ENCODE measurements at places on chromosomes 5 and 9.

DNA sequence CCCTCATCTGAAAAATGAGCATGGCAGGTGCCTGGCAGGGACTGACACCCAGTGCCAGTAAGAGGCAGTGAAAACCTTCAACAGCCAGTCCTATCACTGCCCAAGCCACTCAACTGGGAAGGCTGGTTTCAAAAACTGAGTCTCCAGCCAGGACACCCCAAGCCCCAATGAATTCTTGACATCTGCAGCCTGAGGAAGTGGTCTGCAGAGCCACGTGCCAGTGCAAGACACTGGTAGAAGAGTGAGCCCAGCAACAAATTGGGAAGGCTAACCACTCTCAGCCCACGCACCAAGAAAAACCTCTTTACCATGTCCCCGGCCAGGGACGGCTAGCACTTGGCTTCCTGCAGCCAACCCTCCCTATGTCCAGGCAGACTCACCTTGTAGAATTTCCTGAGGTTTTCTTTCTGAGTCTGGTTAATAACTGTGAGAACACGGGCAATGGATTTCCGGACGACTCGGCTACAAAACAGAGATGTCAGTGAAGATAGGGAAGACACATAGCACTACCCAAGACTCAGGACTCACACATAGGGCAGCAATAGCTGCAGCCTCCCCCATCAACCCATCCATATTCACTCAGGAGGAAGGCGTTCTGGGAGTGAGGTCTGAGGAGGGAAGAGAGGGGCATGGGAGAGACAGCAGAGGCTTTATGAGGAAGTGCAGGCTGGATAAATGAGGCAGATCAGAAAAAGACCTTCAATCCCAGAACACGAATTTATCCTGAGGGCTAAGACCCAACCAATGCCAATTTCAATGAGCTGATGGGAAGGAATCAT lies 1.8 kb downstream of the RPL35 start:
- DNase-seq: no peak

DNA sequence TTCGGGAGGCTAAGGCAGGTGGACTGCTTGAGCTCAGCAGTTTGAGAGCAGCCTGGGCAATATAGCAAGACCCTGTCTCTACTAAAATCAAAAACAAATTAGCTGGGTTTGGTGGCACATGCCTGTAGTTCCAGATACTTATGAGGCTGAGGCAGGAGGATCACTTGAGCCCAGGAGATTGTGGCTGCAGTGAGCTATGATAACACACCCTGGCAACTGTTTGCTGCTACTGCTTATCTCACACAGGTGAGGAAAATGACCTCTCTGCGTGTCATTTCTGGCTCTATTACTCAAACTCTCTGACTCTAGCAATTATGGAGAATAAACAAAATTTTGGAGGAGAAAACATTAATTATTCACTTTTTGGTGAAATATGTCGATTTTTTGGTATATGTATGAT lies 45.3 kb upstream of the TMC1 start:
- no peak for DNase-seq

DNA sequence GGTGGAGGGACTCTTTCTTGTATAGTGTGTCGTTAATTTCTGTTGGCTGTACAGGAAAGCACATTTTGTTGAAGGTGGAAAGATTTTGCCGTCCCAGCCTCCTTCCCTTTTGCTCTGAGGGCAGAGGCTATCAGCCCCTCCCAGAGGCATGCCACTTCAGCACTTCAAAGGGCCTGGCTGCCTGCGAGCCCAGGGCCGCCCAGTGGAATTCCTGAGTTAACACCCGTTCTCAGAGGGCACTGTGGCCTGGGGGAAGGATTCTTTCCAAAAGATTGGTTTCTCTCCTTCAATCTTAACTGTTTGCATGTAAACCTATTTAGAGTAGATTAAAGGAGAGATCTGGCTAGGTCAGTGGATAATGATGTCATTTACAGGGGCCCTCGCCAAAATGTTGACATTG lies 238.6 kb downstream of the FANCC start:
- no peak for DNase-seq

- DNase-seq: no peak
Observed at GRCh38 chr9:81156381-81156780, 533.0 kb downstream of the TLE1 start.

GRCh38 chr9:136720251-136720897 lies 8.0 kb downstream of the DIPK1B start:
- no peak for DNase-seq

GRCh38 chr9:108311745-108312144 lies 544.0 kb downstream of the ACTL7B start:
- DNase-seq: no peak

DNA sequence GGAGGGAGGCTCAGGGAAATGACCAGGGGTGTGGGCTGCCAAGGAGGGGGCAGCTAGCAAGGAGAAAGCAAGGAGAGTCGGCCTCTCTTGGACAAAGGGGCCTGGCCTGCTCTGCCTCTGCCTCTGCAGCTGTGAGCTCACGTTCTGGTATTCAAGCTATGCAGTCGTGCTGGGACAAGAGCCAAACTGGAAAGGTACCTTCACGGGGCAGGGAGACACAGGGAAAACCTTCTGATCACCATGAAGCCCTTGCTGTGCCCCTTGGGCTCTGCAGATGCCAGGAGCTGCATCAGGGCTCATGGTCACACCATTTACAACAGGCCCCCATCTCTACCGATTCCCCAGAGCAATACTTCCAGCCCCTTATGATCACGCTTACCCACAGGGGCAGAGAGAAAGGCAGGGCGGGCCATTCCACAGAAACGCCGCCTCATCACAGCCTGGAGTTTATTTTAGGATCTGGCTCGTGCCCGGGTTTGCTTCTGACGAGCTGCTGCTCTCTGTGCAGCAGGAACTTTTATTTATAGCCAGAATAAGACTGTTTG lies 63.2 kb downstream of the PRRT1B start:
- DNase-seq: no peak

DNA sequence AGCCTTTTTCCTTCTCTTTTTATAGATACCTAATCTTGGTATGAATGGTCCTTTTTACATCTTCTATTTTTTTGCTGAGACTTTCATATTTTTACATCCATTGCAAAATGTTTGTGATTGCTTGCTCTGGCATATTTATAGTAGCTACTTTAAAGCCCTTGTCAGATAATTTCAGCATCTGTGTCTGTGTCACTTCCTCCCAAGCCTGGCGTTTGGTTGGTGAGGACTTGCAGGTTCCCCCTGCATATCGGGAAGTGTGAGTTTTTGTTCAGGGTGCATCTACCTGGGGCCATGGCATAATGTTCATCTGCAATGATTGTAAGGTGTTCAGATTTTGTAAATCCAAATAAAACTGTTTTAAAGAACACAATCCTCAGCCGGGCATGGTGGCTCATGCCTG lies 8.9 kb downstream of the FBXW5 start:
- no peak for DNase-seq

GRCh38 chr5:174356536-174356935 lies 311.0 kb downstream of the NSG2 start:
- no peak for DNase-seq

- DNase-seq: no peak
Observed at GRCh38 chr5:159163027-159163700, 46.2 kb downstream of the RNF145 start.

- DNase-seq: no peak
Observed at GRCh38 chr9:36322462-36322861, 64.2 kb upstream of the GNE start.

DNA sequence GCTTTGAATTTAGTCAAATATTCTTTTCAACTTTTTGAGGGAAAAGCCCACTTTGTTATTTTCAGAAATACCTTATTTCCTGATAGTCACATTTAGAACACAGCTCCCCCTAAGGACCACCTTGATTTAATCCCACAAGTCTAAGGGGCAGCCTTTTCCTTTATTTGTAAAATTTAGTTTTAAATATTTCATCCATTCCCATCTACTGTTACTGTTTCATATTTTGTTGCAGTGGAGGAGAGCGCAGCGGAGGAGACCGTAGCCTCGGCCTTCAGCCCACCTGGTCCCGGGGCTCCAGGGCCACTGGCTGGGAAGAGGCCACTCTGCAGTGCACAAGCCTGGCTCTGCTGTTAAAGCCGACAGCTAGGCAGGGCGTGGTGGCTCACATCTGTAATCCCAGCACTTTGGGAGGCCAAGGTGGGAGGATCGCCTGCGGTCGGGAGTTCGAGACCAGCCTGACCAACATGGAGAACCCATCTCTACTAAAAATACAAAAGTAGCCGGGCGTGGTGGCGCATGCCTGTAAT lies 19.6 kb downstream of the LPCAT1 start:
- DNase-seq: no peak

All from activated effector memory CD4-positive, alpha-beta T cell treated with Interleukin-2 at 50 U/mL for 16 hours (primary cell).